ENCODE measurements at places on chromosomes 7 and 10. TPM values are rescaled to one million over a fixed set of nuclear protein-coding genes. Genes with fewer than 3 reads are reported as not detected.

DNA sequence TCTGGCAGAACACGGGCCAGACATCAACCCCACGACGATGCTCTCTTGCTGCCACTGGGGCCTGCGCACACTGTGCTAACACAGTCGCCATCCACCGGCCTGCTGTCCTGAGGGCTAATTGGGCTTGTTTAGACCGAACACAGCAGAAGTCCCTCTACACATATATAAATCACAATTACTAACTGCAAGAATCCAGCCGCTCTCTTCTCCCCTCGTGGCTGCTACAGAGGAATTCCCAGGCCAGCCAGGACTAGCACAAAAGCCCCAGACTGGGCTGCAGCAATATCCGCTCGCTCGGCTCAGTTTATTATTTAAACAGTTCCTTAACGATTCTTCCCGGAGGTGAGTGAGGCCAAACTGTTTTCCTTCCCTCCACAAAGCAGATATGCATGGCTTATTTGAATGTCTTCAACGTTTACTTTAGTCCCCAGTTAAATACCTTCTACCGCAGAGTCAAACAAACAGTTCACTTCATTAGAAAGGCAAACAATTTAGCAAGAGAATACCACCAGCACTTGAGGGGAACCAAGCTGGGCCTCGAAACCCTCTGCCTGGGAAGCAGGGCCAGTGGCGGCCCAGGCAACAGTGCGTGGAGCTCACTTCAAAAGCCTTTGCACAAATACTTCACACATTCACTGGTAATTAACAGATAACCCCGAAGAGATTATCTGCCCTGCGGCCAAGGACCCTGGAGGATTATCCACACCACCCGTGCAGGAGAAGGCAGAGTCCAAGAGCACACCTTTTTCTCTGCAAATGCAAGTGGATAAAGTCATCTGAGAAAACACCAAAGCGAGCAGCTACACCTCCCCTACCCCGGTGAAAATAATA lies 145.3 kb downstream of the GLI3 start:
- H3K36me3 ChIP-seq: no peaks in the 10 kb centered on the region
- H3K27me3 ChIP-seq: no peaks in the 10 kb centered on the region
- H3K4me3 ChIP-seq: peak overlapping the region; percentile 8
- peak overlapping the region; percentile 93 for H3K27ac ChIP-seq

GRCh38 chr10:119496273-119496672 lies 46.2 kb downstream of the RGS10 start:
- no peaks in the 10 kb centered on the region for H3K27me3 ChIP-seq
- no peak overlapping the region for H3K4me3 ChIP-seq
- H3K27ac ChIP-seq: no peak overlapping the region
- no peaks in the 10 kb centered on the region for H3K36me3 ChIP-seq

DNA sequence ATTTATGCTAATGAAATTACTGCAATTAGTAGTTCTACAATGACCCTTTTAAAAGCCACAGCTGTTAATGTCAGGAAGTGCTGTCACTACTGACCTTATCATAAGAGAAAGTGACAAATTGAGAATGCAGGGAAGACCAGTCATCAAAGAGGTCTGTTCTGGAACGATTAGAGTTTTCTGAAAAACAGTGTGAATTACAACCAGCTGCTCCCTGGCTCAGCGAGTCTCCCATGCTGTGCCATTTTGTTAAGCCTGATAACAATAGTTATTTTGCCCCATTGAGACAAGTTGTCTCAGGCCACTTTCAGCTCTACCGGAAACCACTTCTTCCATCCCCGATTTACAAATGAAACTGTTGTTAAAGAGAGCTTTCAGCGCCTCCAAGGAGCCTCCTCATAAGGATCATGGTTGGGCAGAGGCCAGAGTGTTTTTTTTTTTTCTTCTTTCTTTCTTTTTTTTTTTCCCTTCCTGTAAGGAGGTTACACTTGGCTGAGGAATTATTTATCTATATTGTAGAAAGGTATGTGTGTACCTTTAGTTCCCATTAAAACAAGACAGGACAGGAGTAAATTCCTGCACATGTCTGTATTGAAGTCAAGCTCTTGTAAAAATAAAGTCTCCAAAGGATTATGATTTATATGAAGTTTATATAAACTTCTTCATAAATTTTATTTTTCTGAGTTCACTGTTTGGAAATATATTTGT lies 173.6 kb downstream of the CDCA7L start:
- H3K27ac ChIP-seq: peak overlapping the region; percentile 16
- peak overlapping the region; percentile 8 for H3K4me3 ChIP-seq
- H3K27me3 ChIP-seq: peaks cover 11% of the 10 kb centered on the region
- DNase-seq: peak; percentile 84

C10orf53 gene
- not detected for total RNA-seq

GRCh38 chr7:159024280-159024951 lies 120.3 kb downstream of the VIPR2 start:
- DNase-seq: no peak
- H3K4me3 ChIP-seq: no peak overlapping the region
- H3K27me3 ChIP-seq: no peaks in the 10 kb centered on the region
- H3K36me3 ChIP-seq: no peaks in the 10 kb centered on the region

PNLIPRP2 gene
- 0.74 TPM for total RNA-seq

HSPA12A gene
- 5.6 TPM for total RNA-seq

All from neural progenitor cell (in vitro differentiated cells).